Esophagus squamous epithelium (tissue), 5 donors: ENCODE measurements at places on chromosomes 11 and 22.

GRCh38 chr11:4095509-4096230, 1.1 kb downstream of the RRM1 start:
- no peak for DNase-seq

- no peak for DNase-seq
These were observed 6.0 kb upstream of the OR5B21 start for GRCh38 chr11:58513747-58514367.

GRCh38 chr22:42202669-42203068, 67.8 kb downstream of the TCF20 start:
- no peak for DNase-seq

GRCh38 chr11:17164361-17165246, 43.2 kb downstream of the PIK3C2A start:
- no peak for DNase-seq

DNA sequence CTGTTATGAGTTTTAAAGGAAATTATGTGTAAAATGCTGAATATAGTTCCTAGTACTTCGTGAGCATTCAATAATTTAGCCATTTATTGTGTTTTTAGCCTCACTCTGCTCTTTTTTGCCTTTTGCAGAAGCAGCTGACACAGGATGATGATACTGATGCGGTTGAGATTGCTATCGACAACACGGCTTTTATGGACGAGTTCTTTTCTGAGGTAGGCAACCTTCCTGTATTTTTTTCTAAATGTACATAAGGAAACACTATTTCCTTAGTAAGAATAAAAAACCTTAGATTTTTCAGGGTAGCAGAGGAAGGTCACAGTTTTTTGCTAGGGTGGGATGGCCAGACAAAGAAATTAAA, 17.9 kb downstream of the STX3 start:
- DNase-seq = no peak

DNA sequence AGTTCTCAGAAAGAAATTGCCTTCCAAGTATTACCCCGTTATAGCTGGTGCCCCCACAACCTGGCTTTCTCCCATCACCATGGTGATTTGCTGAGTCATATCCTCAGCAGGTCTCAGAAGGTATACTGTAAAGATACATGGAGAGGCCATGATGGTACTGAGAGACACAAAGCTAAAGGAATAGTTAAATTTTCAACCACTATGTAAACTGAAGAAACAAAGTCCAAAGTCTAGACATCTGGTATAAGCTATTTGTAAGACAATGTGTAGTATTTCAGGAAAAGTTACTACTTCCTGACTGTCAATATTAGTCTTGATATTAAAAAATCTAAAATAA, 377.1 kb downstream of the DCDC1 start:
- DNase-seq = no peak

DNA sequence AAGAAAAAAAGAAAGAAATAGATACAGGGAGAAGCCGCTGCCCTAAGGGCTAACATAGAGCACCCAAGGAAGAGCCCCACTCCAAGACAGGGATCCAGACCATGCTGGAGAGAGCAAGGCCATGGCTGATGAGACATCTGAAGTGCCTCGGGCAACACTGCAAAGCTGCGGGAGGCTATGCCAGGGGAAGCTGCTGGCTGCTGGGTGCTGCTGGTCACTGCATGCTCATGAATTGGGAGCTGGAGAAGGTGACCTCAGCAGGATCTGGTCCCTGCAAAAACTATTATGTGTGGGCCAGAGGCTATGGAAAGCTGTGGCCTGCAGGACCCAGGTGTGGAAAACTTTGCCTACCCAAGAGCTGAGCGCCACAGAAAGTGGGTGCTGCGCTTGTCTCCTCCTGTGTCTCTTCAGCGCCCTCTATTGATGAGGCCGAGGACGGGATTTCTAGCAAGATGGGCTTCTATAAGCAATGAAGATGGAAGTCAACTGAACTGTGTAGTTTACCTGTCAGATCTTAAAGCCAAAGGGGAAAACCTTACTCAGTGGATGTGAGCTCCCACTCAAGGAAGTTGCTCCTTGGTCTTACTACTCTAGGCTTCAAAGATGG, 17.3 kb upstream of the SLC29A2 start:
- DNase-seq = no peak

- no peak for DNase-seq
These were observed 1.6 kb upstream of the BEST1 start for GRCh38 chr11:61948505-61948904.

- no peak for DNase-seq
These were observed 71.7 kb downstream of the PAK1 start for GRCh38 chr11:77402218-77402556.

GRCh38 chr11:16787035-16787742, 48.7 kb downstream of the C11orf58 start:
- no peak for DNase-seq

GRCh38 chr22:47401592-47401898, 639.1 kb downstream of the TBC1D22A start:
- DNase-seq = no peak

- no peak for DNase-seq
These were observed 7.3 kb downstream of the HEPHL1 start for GRCh38 chr11:94028436-94028835.

- DNase-seq = no peak
These were observed 264.7 kb upstream of the B3GAT1 start for GRCh38 chr11:134676516-134677287.

GRCh38 chr11:20373568-20374209, 10.2 kb downstream of the HTATIP2 start:
- DNase-seq = no peak

DNA sequence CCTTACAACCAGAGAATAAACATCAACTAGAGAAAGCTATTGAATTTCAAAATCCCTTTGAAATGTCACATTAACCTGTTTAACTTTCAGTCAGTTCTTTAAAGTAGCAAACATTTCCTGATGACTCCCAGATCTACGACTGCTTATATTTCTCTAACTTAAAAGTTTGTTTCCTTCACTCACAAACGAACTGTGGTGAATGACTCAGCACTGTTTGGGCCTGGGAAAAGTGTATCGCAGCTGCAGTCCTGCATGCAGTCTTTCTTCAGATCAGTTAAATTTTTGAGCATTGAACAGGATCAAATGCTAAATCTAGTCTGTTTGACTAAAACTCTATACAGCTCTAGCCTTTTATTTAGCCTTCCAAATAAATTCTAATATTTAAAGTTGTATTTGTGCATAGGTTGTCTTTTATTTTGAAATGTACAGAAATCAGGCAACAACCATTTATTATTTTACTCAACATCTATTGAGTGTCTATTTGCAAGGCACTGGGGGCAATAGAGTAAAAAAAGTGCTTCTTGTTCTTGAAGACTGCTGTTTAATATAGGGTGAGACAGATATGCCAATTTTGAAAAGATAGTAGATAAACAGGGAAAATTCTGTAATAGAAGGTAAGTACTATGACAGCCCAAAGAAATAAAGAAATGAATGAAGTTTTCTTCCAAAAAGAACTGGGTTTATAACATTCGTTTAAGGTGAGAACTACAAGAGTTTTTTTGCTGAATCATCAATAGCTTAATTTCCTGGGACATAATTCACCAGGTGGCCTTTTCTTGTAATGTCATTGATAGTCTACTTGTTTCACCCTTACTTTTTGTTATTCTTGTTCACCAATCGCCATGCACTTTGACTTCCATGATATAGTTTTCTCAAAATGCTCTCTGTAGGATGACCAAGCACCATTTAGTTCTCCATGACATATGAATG, 235.4 kb downstream of the METTL15 start:
- DNase-seq = no peak

- DNase-seq = no peak
These were observed 26.2 kb upstream of the POGLUT3 start for GRCh38 chr11:108524422-108524821.

- no peak for DNase-seq
These were observed 16.5 kb downstream of the PPP2R1B start for GRCh38 chr11:111749646-111750045.

GRCh38 chr11:6637871-6638270, 17.7 kb downstream of the DCHS1 start:
- no peak for DNase-seq

DNA sequence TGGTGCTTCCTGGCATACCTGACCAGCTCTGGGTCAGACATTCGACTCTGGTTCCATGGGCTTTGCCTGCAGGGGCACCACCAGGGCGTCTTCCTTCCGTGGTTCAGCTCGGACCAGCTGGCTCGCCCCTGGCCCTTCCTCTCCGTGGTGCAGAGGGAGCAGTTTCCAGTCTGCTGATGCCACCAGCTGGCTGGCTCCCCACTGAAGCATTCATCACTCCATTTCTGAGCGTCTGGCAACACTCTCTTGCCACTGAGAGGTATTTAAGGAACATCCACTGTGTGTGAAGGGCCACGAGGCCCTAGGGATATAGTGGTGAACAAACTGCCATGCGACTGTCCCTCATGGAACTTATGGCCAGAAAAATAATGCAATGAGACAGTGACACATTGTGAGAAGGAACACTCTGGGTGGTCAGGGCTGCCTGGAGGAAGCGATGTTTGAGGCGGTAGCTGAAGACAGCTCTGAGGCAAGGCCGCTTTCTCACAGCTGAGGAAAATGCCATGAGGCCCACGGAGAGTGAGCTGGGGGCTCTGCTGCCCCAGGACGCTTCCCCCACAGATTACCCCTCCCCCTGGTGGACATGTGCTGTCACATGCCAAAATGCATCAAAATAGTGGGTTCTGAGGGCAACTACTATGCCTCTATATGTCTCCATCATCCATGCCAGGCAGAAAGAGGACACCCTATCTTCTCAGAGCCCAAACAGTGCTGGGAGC, 44.9 kb upstream of the ARFGAP3 start:
- no peak for DNase-seq

- no peak for DNase-seq
These were observed 15.6 kb downstream of the PISD start for GRCh38 chr22:31646186-31647019.

- DNase-seq = no peak
These were observed 35.5 kb downstream of the PIWIL4 start for GRCh38 chr11:94602430-94603372.

GRCh38 chr11:81989093-81989492, 744.6 kb downstream of the FAM181B start:
- no peak for DNase-seq

- DNase-seq = no peak
These were observed 8.9 kb upstream of the PLXNB2 start for GRCh38 chr22:50316114-50317065.

DNA sequence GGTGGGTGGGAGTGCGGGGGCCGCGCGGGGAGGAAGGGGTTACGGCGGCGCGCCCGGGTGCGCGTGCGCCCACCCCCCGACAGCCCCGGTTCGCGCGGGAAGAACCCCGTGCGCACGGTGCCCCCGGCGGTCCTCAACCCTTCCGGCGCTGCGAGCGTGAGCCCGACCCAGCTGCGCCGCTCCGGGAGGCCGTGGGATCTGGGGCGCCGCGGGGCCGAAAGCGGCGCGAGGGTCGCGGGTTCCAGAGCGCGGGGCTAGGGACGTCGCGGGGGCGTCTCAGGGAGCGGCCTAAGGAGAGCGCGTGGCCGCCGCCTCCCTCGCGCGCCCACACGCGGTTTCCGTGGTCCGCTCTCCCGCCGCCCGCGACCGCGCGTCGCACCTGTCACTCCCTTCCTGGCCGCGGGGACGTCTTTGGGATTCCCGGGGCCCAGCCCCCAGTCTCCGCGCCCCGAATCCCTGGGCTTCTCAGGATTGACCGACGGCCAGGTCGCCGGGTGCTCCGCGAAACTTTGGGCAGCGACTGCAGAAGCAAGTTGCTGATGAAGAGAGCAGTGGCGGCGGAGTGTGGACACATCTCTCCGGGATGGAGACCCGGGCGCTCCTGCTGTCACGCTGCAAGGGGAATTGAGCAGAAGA, 582 bp downstream of the SREBF2 start:
- DNase-seq = no peak
